ENCODE measurements at places on chromosomes 2 and 18.
A peak's percentile ranks its signal among the peaks of the same experiment; 100 is the strongest.

DNA sequence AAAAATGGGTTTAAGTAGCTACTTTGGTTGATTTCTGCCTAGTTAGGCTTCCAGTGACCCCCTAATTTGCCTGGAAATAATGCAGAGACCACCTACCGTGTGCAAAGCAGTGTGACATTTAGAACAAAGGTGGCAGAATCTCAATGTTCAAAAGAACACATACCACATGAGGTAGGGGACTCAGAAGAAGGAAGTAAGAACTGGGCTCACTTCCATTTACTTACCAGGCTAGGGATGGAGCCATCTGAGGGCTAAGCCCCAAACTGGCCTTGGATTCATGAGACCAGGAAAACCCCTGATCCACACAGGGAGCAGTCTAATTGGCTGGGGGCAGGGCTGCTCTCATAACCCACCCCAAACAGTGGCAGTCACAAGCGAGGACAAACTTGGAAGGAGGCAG lies 190.7 kb downstream of the NCKAP5 start:
- no peak for DNase-seq

DNA sequence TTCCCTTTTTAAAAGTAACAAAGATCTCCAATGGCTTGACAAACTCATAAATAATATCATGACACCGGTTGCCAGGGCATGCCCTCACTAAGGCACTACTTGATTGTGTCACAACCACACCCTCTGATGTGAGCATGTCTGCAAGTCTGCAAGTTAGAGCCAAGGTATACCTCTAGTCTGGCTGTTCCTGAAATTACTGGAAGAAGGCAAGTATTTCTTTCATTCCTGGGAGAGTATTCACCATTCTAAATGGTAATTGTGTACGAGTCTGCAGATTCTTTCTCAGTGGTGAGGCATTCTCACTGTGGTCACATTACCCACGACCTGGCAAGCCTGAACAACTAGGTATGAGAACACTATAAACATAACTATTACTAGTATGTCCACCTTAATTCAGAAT lies 25.7 kb upstream of the RNU4ATAC start:
- DNase-seq, result no peak

- DNase-seq, result no peak
Observed at GRCh38 chr2:112835061-112835501, 1.5 kb downstream of the IL1B start.

- DNase-seq, result no peak
Observed at GRCh38 chr18:8803063-8803795, 97.9 kb downstream of the MTCL1 start.

DNA sequence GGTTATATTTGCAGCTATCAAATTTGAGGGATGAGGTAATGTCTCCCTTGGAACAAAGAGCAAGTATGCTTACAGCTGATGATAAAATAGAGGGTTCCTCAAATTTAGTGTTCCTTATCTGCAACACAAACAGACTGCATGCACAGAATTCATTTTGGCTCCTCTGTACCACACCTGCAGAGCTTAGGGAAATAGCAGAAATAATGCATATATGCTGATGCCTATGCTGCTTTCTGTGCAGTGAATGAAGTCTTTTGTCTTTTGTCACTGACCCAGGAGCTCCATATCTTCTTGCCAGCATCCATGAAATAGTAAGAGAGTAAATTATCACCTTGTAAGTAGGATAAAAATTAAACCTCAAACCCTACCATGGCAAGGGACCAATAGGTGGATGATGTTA lies 69.8 kb downstream of the NCKAP1 start:
- DNase-seq, result no peak

DNA sequence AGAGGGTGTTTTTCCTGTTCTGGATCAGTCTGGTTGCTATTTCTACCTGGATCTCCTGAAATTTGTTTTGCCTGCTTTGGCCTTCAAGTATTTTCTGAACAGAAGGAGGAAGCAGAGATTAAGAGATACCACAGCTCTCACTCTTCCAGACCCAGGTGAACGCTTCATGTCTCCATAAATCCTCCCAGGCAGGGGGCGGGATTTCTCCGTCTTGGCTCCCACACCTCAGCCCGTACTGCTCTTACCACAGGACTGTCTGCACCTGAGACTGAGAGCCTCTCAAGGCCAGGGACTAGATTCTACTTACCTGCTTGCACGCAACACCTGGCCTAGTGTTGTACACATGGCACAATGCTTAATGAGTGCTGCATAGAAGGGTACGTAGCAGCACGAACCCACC lies 59.9 kb upstream of the LRPPRC start:
- no peak for DNase-seq

DNA sequence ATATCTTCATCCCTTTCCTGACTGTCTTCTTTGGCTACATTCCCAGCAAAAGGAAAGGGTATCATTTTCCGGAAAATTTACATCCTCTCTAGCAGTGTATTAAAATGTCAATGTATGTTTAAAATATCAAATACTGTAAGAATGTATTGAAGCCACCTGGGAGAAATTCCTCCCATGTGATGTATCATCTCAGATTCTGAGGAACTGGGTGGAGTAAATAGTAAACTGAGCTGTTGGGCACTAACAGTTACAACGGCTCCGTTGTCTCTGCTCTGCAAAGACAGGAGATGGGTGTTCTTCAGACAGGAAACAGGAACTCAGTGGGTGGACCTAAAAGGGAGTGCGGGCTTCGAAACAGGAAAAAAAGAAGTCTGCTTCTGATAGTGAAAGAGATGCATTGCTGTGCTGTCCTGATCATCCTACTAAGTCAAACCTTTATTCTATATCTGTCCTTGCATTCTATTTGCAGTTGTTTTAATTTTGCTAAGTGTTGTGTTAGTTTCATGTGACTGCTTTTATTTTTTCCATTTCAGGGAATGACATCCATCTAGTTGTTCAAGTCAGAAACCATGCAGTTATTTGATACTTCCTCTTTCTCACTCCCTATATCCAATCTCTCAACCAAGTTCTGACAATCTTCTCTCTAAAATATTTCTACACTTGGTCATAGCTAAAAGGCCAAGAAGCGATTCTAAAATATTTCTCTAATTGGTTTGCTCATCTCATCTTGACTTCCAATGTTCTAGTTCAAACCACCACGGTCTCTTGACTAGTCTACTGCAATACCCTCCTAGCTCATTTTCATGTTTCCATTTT lies 19.4 kb downstream of the DOK1 start:
- no peak for DNase-seq

- no peak for DNase-seq
Observed at GRCh38 chr18:24378598-24378997, 19.0 kb downstream of the OSBPL1A start.

DNA sequence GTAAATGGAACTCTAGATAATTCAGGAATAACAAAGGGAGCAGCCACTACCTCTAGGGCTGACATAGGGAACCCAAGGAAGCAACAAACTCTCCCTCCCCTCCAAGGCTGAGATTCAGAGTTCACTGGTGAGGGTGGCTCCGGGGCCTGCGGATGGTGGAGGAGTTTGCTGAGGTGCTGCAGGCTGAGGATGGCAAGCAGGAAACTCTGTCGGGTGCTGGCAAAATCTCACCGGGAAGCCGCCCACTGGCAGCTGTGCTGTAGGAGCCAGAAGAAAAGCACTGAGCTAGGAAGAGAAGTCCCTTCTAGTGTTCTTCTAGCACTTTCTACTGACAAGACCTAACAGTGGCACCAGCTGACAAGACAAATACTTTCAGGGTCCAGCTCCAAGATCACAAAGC lies 12.5 kb upstream of the HAAO start:
- DNase-seq, result no peak

- no peak for DNase-seq
Observed at GRCh38 chr18:54679318-54680149, 88.5 kb downstream of the DYNAP start.

DNA sequence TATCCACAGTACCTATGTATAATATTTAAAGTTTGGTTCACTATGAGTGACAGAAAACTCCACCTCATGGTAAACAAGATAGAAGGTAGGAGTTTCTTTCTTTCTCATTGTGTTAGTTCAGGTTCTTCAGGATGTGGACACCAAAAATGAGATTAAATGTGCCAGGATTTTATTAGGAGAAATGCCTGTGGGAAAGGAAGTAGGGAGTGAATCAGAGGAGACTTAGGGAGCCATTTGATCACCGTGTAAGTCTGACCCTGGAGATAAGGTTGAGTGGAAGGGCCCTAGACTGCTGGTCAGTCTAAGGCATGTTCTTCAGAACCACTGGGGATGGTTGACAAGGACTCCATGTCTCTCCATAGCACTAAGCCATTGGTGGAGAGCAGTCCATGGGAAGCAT lies 8.1 kb downstream of the AOX1 start:
- no peak for DNase-seq

DNA sequence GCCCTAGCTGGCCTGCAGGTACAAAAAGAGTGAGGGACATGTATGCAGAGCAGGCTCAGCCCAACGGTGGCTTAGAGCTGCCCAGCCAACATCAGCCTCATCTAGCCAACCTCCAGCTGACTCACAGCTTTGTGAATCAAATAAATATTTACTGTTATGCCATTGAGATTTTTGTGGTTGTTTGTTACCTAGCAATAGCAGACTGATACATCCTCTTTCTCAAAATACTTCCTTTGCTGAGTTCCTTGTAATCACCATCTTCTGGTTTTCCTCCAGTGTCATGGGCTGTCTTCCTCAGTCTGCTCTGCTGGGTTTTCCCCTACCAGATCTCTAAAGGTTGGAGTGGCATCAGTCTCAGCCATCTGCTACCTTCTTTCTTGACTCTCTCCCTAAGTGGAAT lies 126.6 kb upstream of the SLC1A4 start:
- no peak for DNase-seq

- DNase-seq, result peak; percentile 48
Observed at GRCh38 chr18:46071653-46072375, at the start of gene PSTPIP2. TSS of gene PSTPIP2 (minus strand) at chr18:46072260. CDS start at chr18:46072188, 72 bp downstream.

DNA sequence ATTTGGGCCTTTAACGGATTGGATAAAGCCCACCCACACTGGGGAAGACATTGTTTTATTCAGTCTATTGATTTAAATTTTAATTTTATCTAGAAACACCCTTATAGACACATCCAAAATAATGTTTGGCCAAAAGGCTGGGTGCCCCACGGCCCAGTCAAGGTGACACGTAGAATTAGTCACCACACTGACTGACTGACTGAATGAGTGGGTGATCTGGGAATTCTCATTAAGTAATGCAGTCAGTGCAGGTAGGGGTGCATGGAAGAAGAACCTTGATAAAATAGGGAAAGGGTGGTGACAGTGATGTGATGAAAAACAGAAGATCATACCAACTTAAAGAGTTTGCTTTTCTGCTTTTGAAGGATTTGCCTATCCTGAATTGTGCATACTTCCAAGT lies 554.8 kb downstream of the DCC start:
- DNase-seq, result no peak

DNA sequence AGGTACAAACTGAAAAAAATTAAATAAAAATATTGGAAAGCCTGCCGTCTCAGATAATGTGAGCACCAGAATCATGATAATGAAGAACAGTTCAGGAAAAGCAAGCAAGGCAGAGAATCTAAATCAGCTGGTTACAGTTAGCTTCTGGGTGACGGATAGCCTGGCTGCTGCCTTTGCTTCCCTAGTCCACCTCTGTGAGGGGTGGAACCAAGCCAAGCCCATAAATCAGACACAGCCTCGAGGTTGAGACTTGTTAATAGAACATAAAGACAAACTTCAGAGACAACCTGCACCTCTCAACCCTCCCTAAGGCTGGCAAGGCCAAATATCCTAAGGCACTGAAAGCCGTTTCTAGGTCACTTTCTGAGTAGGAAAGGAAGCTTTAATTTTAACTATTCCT lies 334.7 kb upstream of the SLC39A10 start:
- DNase-seq, result no peak

GRCh38 chr18:48621240-48621639 lies 82.4 kb downstream of the CTIF start:
- no peak for DNase-seq

DNA sequence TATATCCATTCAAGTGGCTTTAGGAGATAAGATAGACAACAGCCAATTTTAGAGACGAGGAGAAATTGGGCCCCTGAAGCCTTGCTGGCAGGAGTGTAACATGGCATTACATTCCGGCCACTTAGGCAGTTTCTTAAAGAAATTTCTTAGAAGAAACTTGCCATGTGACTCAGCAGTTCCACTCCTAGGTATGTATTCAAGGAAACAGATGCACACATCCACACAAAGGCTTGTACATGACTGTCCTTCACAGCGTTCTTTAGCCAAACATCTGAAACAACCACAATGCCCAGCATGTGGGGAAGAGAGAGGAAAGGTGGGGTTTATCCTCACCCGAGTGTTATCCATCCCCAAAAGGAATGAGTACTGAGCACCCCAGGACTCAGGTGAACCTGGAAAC lies 107.1 kb downstream of the NFATC1 start:
- no peak for DNase-seq

GRCh38 chr18:79259218-79259617 lies 136.5 kb upstream of the NFATC1 start:
- DNase-seq, result no peak

DNA sequence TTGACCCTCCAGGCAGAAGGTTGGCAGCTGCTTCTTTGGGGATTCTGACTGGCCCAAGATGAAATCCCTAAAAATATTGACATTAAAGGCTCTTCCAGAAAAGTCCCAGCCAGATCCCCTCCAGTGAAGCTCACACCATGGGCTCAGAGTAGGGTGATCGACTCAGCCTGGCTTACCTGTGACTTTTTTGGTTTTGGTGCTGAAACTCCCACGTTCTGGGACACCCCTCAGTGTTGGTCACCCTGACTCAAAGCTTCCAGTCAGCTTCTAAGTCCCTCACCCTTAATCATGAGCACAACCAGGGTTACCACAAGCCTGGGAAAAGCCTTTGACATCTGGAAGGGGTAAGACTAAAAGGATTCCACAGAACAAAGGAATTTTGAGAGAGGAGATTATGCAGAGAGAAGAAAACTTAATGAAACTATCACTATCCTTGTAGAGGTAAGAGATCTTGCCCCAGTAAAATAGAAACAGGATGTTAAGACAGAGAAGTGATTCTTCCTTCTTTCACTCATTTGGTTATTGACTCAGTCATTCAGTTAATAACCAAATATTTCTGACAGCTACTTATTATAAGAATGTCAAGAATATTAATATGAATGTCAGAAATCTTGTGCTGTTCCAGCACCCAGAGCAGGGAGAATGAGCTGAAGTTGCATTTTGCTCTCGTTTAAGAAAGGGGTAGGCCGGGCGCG lies 66.8 kb upstream of the SEC11C start:
- no peak for DNase-seq

DNA sequence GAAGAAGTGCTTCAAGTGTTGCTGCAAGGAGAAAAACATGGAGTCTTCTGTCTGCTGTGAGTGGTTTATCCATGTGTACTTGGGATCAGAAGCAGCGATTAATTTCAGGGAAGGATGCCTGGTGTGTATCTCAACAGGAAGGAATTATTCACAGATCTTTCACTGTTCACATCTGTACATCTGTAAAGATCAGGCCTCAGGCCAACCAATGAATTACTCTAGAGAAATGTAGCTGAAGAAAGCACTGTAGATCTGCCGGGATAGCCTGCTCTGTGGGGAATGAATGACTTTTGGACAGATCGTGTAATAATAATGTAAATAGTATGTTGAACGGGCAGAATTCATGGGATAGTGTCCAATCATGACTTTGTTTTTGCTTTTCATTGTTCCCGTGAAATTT lies 54.0 kb upstream of the SPP2 start:
- DNase-seq, result no peak
